ENCODE measurements at places on chromosomes 6 and 20. TPM values are rescaled to one million over a fixed set of nuclear protein-coding genes. Genes with fewer than 3 reads are reported as not detected.

DNA sequence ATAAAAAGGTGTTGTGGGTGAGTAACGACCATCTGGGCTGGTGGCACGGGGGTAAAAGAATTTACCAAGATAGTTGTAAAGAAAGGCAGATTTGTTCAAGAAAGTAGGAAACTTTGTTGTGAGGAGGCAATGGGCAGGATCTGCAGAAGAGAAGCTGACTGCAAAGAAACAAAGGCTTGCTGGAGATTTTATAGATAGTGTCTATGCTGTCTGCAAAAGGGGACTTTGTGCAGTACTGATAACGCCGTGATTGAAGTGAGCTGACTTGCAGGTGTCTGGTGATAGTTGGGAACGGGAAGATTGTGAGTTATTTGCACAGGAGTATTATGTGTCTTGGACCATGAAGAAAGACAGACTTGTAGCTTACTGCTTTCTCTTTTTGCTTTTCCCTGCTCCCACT lies 36.8 kb upstream of the GSTA3 start:
- DNase-seq: no peak

DNA sequence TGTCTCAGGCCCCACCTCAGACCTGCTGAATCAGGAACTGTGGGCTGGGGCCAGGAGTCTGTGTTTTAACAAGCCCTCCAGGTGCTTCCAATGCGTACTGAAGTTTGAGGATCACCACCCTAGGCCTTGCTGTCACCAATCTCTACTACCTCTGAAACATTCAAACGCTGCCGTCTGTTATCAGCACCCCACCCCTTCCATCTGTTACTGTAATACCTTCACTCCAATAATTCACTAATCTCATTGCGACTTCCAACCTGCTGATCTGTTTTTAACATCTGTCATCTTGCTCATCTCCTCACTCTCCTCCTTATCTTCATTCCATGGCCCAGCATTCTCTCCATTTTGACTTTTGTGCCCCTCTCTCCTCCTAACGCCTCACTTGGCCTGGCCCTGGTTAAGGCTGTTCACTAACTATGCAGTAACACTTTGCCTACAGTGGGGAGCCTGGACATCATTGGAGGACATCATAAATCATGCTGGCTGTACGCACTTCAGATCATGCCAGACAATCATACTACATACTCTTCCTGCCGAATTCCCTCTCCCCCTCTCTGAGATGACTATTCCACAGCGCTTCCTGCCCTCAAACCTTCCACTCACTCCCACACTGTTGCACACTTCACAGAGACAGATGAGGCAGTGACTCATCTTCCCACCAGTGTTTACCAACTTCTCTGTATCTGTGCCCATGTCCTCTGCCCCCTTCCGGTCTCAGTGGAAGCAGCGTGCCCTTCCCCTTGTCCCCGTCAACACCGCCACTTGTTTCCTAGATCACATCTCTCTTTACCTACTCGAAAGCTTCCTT lies 3.0 kb upstream of the GUCA1B start:
- no peak for DNase-seq

DNA sequence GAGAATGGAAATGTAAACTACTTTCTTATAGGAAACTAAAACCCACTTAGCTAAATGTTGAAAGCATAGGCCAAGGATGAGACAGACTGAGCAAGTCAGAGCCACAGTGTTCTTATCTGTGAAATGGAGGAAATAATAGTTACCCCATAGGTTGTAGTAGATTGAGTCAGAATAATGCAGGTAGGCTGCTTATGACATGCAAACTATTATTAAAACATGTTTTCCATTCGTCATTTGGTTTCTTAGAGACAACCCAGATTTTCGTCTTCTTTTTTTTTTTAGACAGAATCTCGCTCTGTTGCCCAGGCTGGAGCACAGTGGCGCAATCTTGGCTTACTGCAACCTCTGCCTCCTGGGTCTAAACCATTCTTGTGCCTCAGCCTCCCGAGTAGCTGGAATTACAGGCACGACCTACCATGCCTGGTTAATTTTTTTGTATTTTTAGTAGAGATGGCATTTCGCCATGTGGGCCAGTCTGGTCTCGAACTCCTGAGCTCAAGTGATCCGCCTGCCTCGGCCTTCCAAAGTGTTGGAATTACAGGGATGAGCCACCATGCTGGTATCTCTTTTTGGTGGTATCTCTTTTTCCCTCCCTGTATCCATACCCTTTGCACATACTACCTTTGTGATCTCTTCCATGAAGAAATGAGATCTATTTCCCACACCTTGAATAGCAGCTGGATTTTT lies 196.5 kb upstream of the ZNF217 start:
- DNase-seq: no peak

POU5F1 gene
- 1.8 TPM for polyA plus RNA-seq

- DNase-seq: no peak
Measured at GRCh38 chr6:121573481-121573880, 138.0 kb downstream of the GJA1 start.

DNA sequence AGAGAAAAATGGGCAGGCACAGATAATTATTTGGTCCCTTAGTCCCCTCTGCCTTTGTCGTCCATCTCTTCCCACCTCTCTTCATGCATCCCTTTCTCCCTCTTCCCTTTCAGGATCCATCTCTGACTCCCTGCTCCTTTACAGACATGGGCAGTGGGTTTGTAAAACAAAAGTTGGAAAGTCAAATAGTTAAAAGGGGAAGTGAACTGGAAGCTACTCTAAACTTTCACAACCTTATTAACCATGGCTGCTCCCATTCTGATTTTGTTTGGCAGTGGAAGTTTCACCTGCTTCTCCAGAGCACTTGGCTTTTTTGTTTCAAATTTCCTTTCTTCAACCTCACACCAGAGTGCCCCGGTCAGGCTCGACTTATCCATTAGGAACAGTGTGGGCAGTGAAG lies 1.2 kb downstream of the HLA-DQA2 start:
- DNase-seq: no peak

OR2J3 gene
- not detected for polyA plus RNA-seq

- no peak for DNase-seq
Measured at GRCh38 chr6:20797597-20797996, 263.3 kb downstream of the CDKAL1 start.

RIMS1 gene
- polyA plus RNA-seq: 2.2 TPM

DNA sequence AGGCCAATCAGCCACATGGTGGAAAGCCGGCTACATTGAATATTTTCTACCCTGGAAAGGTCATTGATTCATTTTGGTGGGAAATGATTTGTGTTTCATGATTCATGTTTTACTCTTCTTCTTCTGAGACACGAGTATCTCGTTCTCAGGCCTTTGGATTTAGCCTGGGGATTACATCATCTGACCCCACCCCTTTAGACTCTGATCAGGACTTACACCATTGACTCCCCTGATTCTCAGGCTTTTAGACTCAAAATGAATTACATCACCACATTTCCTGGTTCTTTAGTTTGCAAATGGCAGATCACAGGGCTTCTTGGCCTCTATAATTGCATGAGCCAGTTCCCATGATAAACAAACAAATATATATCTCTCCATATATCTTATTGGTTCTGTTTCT lies 228.8 kb downstream of the ADGRG6 start:
- DNase-seq: no peak

- DNase-seq: no peak
Measured at GRCh38 chr20:45128099-45128498, 3.8 kb upstream of the WFDC12 start.

Measured in left renal cortex interstitium (tissue), 4 donors.